CD4-positive, CD25-positive, alpha-beta regulatory T cell (primary cell): ENCODE measurements at places on chromosomes 2 and 18.

DNA sequence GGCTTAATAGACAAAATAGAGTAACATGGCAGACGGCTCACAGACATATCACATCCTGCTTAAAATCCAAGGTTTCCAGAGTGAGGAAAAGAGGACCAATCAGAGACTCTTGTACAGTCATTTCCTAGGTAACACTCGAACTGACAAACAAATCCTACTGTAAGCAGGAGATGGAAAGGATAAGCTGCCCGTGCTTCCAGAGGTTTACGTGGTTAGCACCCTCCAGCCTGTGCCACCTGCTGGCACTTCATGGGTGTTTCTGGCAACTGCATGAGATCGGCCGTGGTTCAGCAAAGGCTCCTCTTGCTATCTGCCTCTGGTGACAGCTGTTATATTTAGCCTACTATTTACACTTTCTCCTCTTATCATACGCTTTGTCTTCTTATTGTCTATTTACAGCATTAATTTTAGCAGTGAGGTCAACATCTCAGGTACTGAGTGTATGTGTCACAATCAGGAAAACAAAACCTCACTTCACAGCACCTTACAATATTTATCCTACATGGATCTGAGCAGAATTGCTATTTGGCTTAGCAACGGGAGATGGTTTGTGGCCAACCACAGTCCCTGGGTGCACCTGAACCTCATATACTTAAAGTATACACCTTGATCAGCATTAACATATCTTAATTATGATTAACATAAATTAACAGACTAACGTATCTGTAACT, 226.9 kb downstream of the TMEM163 start:
- no peak for DNase-seq

- DNase-seq = peak; percentile 66
Observed at GRCh38 chr2:26068602-26069298, 34.9 kb downstream of the RAB10 start.

- no peak for DNase-seq
Observed at GRCh38 chr2:46967990-46968647, 52.5 kb upstream of the MCFD2 start.

GRCh38 chr2:118835746-118836410, 11.6 kb downstream of the EN1 start:
- DNase-seq = no peak

DNA sequence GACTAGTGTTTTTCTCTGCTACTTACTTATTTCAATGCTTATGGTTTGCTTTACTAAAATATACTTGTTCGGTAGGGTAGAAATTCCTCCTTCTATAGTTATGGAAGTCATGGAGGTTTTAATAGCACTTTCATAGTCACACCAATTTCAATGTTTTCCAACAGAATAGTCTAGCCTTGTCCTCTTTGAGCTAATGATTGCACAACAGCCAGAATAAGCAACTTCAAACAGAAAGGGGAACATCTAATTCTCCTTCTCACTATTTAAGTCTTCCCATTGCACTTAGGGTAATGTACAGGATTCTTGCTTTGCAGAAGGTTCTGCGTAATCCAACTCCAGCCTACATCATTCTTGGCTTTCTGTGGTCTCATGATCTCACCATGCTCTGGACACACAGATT, 287.7 kb upstream of the GCFC2 start:
- DNase-seq = no peak

DNA sequence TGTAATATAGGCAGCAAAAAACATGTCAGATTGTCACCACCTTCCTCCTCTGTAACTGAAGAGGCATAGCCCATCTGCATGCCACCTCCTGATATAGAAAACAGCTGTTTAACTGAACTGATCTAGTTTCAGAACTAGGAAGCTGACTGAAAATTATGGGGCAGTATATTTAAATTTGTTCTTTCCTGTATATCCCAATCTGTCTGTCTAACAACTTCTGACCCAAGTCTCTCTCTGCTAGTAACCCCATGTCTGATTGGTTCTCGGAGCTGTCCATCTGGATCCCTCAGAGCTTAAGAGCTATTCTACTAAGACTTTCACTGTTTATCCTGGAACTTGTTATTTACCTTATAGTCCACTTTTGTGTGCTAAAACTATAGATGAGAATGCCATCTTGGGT, 68.2 kb upstream of the SLC35G4 start:
- no peak for DNase-seq

DNA sequence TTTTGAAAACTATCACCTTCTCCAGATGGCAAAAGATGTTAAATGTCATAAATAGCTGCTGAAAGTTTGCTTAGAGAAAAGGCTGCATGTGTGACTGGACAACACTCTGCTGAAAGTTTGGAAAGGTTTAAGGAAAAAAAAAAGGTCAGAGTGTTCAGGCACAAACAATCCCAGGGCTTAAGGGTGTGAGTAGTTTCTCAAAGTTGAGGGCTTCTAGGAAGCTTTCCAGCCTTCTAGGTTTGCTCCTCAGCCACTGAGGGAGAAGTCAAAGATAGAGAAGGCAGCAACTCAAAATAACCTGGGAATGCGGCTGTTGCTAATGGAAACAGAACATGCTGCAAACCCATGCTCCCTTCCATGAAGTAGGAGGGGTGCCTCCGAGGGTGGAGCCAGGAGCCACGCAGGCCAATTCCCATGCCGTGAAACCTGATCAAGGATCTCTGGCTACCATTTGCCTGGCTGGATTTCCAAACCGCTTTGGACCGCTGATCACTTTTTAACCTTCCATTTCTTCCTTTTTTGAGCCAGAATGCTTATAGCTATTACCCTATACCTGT, 88.0 kb downstream of the TEX51 start:
- DNase-seq = no peak

GRCh38 chr2:124836416-124836815, 811.3 kb downstream of the CNTNAP5 start:
- no peak for DNase-seq

DNA sequence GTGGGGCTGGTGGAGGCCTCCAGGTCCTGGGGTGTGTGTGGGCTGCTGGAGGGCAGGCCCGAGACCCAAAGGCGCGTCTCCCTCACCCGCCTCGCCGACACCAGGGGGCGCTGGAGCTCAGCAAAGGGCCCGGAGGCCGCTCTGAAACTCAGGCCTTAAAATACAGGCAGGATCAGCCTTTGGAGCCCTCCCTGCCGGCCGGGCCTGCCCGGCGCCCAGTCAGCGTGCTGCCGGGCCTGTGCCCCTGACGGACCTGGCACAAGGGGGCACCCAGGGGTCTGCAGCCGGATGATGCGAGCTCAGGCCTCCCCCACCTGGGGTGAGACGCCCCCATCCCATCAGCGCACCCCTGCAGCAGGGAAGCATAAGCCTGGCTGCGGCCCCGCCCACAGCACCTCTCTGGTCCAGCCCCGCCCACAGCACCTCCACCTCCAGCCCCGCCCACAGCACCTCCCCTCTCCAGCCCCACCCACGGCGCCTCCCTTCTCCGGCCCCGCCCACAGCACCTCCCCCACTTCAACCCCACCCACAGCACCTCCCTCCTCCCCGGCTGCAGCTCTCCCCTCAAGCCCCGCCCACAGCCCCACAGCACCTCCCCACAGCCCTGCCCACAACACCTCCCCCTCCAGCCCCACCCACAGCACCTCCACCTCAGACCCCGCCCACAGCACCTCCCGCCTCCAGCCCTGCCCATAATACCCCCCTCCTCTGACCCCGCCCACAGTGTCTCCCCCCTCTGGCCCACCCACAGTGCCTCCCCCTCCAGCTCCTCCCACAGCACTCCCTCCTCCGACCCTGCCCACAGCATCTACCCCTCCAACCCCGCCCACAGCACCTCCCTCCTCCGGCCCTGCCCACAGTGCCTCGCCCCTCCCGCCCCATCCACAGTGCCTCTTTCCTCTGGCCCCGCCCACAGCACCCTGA, 92.8 kb upstream of the OTOS start:
- DNase-seq = peak; percentile 44
